Anterior cingulate cortex (tissue), 58 donors: ENCODE measurements at places on chromosomes 11 and 22.

DNA sequence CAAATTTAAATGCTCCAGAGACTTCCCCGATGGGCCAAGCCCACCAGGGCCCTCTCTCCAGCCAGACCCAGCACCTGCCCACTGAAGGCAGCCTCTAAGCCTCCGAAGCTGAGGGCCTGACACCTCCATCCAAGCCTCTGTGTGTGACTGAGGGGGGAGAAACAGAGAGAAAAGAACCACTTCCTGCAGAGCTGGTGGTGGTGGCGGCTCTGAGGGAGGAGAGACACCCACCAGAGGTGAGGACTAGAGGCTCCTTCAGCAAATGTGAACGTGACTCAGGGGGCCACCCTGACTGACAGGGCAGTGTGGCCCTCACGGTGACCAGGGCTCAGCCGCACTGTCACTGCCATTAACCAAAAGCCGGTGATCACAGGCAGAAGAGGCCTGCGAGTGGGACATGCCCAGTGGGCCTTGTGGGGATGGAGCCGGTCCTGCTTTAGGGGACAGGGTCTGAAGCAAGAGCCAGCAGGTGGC, 31.0 kb upstream of the CD5 start:
- no peak for DNase-seq

- DNase-seq, result no peak
These were observed 3.8 kb upstream of the KCNQ1OT1 start for GRCh38 chr11:2703363-2704141.

GRCh38 chr22:23068832-23069385, 1.4 kb upstream of the GNAZ start:
- no peak for DNase-seq

DNA sequence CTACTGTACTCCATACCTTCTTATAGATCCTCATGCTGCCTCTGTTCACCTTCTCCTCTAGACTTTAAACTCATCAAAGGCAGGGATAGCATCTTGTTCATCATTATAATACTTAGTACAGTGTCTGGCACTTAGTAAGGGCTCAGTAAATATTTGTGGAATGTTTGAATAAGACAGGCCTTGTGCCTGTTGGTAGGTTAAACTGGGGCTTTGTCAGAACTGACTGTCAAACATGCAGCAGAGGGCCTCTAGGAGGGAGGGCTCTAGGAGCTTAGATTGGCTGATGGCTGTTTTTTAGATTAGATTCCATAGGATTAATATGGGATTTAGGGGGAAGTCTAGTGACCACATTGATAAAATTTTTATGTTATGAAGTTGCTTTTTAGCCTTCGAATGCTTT, 70.8 kb downstream of the RNF169 start:
- no peak for DNase-seq

- DNase-seq, result no peak
These were observed 342.6 kb upstream of the CCDC90B start for GRCh38 chr11:83628622-83629355.

- no peak for DNase-seq
These were observed 63.2 kb downstream of the ALX4 start for GRCh38 chr11:44246726-44247125.

GRCh38 chr11:27487706-27488105, 15.1 kb upstream of the LGR4 start:
- no peak for DNase-seq

- no peak for DNase-seq
These were observed 441.0 kb downstream of the NELL1 start for GRCh38 chr11:21110415-21110814.

- peak; percentile 8 for DNase-seq
These were observed 35.0 kb downstream of the GUCY1A2 start for GRCh38 chr11:106983261-106983660.

- DNase-seq, result no peak
These were observed 91.0 kb downstream of the KCNQ1 start for GRCh38 chr11:2535673-2536439.

DNA sequence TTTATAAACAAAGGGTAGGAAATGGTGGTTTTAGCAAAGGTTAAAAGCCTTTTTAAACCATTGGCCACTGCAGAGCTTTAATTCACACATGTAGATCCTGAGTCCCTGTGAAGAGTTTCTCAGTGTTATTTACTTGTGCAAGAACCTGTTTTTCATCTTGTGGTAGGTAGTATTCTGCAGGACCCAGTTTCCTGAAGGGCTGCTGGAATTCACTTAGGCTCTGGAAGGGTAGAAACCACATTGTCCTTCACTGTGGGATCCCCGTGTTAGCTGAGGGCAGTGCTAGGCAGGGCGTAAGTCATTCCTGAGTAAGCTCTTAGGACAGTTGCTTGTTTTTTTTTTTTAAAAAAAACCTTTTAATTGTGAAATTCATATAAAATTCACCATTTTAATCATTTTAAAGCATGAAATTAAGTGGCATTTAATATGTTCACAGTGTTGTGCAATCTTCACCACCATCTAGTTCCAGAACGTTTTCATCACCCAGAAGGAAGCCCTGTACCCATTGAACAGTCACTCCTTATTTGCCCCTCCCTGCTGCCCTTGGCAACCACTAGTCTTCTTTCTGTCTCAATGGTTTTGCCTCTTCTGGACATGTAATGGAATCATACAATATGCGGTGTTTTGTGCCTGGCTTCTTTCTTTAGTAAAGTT, 77.7 kb downstream of the C22orf31 start:
- DNase-seq, result no peak

GRCh38 chr11:112308651-112309050, 48.0 kb upstream of the PLET1 start:
- no peak for DNase-seq

DNA sequence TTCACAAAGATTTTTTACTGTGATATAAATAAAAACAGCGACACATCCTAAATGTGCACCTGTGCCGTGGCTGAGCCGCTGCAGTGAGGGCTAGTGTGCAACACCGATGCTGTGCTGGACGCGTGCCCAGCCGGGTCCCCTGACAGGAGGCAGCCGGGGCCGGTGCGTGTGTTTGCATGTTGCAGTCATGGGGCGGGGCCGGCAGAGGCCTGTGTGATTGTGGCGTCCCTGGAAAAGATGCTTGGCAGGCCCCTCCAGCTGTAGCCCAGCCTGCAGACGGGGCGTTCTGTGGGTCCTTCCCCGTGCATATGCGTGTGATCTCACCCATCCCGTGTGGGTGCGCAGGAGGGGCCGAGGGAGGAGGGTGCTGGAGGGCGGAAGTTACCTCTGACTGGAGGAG, 30.6 kb downstream of the MUC6 start:
- DNase-seq, result no peak

- no peak for DNase-seq
These were observed 299.1 kb upstream of the MTNR1B start for GRCh38 chr11:92670308-92670890.

GRCh38 chr11:2518111-2518982, 73.5 kb downstream of the KCNQ1 start:
- no peak for DNase-seq

DNA sequence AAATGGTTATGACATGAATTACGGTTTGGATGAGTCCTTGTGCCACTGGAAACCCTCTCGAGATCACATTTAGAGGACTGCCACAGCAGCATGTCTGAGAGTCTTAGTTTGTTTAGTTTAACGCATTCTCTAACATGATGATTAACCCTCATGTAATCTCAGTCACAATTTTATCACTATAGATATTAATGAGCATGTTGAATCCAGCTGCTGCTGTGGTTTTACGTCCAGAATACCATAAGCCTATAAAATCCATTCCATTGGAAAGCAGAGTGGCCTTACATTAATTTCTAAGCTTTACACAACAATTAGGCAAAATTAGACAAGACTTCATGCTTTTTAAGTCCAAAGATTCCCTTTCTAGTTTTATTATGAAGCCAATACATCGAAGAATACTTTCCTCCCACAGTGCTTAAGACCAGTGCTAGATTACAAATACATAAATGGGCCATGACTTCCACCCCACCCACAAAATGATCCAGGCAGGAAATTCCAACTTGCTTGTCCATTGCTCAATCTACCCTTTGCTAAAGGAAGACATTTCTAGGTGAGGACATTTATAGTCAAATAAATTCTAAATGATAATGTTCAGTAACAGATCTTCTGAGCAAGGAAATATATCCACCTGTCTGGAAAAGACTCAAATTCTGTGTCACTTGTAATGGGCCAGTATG, 3.5 kb upstream of the ELMOD1 start:
- DNase-seq, result no peak

DNA sequence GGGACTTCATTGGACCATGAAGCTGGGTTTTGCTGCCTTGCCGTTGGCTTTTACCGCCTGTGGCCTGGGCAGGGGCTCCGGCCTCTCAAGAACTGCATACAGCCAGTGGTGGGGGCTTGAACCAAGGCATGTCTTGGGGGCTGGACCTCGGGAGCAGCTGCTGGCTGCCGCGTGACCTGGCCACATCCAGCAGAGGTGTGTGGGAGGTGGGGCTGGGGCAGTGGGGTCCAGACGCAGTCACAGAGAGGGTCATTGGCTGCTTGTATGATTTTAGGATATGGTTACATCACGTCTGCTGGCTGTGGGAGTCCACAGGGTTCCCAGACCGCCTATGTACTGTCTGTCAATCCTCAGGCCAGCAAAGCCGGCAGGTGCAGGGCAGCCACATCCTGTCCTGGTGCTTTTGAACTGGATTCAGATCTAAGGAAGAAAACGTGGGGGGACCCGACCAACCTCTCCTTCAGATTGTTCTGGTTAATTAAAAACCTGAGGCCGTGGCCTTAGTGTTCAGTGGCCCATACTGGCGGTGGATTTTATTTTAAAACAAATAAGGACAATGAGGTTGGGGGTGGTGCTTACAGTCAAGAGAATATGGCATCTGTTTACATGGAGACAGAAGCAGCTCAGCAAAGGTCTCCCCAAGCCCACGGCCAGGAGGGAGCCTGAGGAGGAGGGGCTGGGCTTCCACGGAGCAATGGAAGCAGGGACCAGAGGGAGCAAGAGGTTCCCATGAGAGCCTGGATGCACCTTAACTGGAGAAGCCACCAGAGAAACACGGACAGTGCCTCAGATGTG, 426.0 kb downstream of the TBC1D22A start:
- DNase-seq, result no peak

DNA sequence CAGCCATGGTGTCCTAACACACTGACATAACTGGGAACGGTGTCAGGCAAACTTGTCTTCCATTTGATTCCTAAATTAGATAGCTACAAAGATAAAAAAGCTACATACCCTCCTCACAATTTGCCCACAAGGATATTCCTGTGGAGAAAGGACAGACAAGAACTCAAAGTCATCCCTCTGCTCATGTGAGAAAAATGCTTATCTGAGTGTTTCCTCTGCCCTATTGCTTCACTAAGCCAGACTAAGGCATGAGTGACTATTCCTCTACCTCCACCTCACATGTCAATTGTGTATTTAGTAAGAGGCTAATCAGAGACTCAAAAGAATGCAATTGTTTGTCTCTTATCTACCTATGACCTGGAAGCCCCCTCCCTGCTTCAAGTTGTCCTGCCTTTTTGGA, 247.7 kb downstream of the DDX10 start:
- DNase-seq, result no peak

- DNase-seq, result no peak
These were observed 64.2 kb downstream of the HIPK3 start for GRCh38 chr11:33321422-33321821.

GRCh38 chr22:35085621-35086020, 19.7 kb downstream of the ISX start:
- DNase-seq, result no peak

DNA sequence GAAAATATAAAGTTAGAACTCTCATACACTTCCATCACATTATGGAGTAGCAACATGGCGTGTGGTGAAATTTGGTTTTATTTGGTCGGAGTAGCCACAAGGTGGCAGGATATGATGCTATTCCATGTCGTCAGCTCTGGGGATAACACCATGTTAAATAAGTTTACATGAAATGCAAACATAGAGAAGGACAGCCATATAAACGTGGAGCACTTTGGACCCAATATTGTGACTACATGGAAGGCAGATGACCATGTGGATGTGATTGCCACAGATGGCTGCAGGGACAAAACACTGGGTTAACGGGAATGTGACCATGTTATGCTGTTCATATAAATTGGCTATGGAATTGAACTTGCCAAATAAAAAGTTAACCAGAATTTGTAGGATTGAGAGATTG, 21.0 kb downstream of the OR5M11 start:
- DNase-seq, result no peak

GRCh38 chr11:114087025-114087424, 27.5 kb downstream of the ZBTB16 start:
- DNase-seq, result no peak

GRCh38 chr11:45803971-45804760, 783 bp upstream of the SLC35C1 start:
- DNase-seq, result peak; percentile 65

GRCh38 chr11:133227632-133228111, 304.6 kb downstream of the OPCML start:
- no peak for DNase-seq

DNA sequence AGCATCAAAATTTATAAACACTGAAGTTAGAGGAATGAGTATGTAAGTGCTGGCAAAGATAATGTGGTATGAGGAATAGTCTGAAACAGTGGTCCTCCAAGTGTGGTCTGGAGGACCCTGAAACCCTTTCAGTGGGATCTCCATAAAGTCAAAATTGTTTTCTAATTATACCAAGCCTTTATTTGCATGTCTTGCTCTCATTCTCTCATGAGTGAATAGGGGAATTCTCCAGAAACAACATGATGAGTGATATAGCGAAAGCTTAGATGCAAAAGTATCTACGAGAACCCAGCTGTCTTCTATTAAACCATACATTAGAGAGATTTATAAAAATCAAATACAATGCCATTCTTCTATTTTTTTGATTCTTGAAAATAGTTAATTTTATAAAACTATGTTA, 145.0 kb upstream of the RAG2 start:
- no peak for DNase-seq

GRCh38 chr22:49975543-49976389, 15.2 kb downstream of the PIM3 start:
- no peak for DNase-seq

- DNase-seq, result no peak
These were observed 35.5 kb upstream of the VWA5A start for GRCh38 chr11:124079631-124080326.

GRCh38 chr22:43001271-43002201, 13.4 kb downstream of the PACSIN2 start:
- DNase-seq, result no peak

DNA sequence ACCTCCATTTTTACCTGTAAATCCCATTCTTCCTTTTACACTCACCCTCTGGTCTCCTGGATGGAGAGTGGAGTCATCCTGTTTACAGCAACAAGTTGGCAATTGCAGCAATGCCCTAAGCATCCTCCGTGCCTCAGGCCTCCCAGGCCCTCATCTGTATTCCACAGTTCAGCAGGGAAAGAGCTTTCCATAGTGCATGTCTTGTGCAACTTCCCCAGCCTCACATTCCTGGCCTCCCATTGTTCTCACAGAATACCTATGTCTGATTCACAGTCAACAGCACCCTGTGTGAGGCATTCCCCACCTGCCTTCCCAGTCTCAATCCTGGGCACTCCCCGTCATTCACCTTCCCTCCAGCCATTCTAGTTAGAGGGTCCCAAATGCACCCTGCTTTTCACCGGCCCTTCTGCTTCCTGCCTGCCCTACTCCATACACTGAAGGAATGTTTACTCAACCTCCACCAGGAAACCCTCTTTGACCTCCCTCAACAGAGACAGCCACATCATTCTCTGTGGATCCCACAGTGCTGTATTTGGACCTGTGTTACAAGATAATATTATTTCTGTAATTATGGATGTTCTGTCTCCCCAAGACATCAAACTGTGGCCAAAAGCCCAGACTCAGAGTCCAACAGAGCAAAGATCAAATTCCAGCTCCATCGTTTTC, 405.7 kb downstream of the BUD13 start:
- DNase-seq, result no peak

GRCh38 chr22:28882545-28882877, 861 bp upstream of the ZNRF3 start:
- DNase-seq, result no peak

GRCh38 chr22:46286006-46286405, 10.7 kb upstream of the GTSE1 start:
- no peak for DNase-seq

GRCh38 chr11:59776210-59777066, 21.3 kb downstream of the STX3 start:
- no peak for DNase-seq
